ENCODE measurements at places on chromosomes 16 and 17.

DNA sequence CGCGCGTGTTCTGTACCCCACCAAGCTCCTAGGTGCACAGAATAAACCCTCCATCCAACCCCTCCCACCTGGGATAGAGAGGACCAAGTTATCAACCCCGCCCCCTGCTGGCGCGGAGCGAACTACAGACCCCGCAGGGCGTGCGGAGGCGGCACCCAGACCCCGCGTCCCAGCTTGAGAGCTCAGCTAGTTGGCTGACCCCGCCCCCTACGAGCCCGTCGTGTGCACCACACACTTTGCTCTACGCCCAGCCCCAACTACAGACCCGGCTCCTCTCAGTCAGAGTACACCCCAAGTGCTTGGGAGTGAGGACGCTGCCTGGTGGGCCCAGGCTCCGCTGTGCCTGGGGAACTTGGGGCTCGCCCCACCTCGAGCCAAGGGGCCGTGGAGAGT, 1.5 kb downstream of the GRIN2A start:
- DNase-seq: no peak

GRCh38 chr17:10750210-10750609, 20.4 kb upstream of the TMEM220 start:
- DNase-seq: no peak

DNA sequence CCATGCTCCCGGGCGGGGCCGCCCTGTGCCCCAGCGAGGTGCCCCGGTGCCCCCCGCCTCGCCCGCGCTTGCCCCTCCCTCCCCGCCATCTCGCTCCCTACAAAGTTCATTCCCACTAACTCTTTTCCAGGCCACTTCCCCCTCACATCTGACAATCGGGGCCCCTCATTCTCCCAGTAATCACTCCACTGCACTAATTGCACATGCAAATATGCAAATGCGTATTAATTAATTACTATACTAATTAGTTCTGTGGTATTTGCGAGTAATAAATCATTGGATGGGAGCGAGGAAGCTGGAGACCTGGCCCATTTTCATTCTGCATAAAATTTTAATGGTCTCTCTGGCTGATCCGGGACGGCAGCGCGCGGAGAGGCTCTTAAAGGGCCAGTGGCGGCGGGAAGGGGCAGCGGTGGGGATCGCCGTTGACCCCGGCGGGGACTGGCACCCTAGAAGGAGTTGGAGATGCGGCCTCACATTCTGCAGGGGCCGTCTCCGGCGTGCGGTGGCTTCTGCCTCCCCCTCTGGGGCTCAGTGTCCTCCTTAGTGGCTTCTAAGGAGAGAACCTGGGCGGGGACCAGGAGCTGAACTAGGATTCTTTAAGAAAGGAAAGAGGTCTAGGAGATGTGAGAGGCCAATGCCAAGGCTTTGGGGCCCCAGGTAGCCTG, 8.4 kb upstream of the PPP1R1B start:
- DNase-seq: no peak

DNA sequence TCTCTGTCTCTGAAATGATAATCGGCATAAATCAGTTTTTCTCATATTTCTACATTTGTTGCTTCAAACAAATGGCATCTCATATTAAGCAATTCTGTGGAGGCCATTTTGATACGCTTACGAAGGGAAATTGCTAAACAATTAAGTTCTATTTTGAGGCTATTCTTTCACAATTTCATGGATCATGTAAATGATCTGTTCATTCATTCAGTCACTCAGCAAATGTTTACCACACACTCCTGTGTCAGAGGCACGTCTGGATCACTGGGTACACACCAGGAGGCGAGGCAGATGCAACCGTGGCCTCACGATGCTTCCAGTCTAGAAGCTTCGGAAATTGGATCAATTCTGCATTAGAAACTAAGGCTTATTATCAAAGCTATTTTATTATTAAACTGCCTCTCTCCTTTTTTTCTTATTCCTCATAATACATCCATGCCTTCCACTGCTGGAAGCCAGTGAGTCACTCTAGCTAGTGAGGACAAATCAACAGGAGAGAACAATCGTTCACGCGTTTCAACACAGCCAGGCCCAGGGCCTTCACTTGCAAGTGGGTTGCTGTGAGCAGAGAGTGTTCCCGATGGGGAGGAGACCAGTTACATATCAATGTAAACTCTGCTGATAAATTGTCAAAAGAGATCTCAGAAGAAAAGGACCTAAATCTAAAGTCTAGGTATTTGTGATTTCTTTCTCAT, 11.3 kb upstream of the SLC39A11 start:
- no peak for DNase-seq

- DNase-seq: peak; percentile 63
Measured at GRCh38 chr16:10088380-10088793, 93.8 kb downstream of the GRIN2A start.

DNA sequence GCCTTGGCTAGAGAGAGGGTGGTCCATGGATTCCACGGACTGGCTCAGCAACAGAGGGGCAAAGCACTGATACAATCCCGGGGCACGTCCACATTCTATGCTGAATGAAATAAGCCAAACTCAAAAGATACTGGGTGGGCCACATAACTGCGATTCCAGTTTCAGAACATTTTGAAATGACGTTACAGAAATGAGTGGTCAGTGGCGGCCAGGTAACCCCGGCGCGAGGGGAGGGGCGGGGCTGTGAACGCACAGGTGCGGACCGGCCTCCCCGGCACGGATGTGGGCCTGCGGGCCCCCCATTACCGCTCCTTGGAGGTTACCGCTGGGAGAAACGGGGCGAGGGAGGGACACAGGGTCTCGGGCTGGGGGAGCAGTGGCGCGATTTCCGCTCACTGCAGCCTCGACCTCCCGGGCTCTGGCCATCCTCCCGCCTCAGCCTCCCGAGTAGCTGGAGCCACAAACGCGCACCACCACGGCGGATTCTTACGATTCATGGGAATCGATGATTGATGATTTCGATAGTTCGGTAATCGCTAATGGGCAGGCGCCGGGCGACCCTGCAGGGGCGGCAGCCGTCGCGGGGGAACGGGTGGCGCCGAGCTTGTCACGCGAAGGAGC, 559 bp downstream of the MVD start:
- DNase-seq: no peak

GRCh38 chr17:1488826-1489270, 3.6 kb downstream of the MYO1C start:
- no peak for DNase-seq

DNA sequence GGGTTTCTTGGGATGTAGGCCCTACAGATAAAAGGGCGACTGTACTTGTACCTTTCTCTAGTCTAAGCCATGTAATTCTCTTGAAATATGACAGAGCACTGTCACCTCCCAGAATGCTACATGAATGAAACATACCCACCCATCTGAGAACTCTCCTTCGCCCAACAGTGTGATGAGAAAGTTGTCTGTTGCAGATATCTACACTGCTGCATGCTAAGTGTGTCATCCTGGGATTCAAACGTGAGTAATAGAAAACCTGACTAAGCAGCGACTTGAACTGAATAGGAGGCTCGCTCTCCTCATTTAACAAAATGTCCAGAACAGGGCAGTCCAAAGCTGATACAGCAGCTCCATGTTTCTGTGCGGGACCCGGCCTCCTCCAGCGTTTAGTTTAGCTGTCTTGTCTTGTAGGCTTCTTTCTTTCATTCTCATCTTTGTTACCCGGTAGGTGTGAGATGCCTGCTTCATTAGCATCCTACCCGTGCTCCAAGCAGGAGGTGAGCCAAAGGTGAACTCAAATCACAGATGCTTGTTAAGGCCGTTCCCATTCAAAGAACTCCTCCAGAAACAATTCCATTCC, 211.9 kb downstream of the PRKCA start:
- DNase-seq: peak; percentile 57

DNA sequence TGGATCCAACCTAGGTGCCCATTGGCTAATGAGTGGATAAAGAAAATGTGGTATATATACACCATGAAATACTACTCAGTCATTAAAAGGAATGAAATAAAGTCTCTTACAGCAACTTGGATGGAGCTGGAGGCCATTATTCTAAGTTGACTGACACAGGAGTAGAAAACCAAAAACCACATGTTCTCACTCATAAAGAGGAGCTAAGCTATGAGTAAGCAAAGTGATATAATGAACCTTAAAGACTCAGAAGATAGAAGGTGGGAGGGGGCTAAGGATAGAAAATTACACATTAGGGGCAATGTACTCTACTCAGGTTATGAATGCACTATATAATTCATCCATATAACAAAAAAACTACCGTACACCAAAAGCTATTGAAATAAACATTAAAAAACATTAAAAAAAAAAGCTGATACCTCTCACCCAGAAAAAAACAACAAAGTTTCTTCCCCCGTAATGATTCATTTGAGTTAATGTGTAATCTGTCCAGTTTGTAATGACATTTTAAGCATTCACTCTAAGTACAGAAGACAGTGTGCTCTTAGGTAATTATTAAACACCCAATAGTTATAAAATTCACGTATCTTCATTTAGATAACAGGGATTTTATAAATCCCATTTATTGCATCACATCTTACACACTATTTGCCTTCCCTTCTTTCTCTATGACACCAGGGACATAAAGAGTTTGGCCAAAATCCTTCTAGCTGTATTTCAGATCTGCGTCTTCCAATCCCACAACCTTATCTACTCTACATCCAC, 941.5 kb downstream of the CDH11 start:
- no peak for DNase-seq

DNA sequence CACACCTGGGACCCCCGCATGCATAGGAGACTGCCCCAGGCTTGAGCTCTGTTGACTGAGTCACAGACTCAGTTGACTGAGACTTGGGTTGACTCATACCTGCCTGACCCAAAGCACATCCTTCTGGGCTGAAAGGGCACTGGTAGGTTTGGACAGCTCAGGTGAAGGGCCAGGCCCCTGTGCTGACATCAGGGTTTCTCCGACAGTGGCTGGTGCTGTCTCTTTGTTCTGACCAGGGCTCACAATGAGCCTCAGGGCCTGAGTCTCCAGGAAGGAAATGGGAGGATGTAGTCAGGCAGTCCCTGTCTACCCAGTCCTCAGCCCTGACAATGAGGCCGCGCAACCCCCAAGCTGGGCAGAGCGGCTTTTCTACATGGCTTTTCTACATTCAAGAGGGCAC, 6.5 kb downstream of the SPNS2 start:
- no peak for DNase-seq

GRCh38 chr16:69188236-69188549, 1.2 kb downstream of the SNTB2 start:
- no peak for DNase-seq

GRCh38 chr17:8051831-8052230, 13.0 kb downstream of the ALOX15B start:
- DNase-seq: no peak

- DNase-seq: peak; percentile 44
Measured at GRCh38 chr17:5592382-5592781, 8.1 kb upstream of the NLRP1 start.

DNA sequence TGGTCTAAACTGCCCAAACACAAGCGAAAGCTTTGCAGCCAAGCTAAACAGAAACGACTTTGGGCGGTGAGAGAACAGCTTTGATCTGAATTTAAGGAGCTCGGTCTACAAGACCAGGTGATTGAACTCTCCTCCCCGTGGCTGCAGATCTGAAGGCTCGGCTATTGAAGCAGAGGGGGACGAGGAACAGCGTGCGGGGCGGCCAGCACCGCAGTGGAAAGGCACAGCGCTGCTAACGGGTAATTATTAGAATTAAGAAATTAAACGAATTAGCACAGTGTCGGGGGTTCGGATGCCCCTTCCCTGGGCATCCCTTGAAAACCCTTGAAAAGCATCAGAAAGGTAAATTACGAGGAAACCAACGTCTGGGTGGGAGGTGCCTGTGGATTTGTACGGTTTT, 431 bp downstream of the TEKT3 start:
- DNase-seq: no peak

All from fibroblast of skin of right quadriceps (primary cell).